ENCODE measurements at places on chromosomes 3 and 15.

- DNase-seq, result peak; percentile 71
Observed at GRCh38 chr3:4426782-4427344, 40.2 kb downstream of the SUMF1 start.

DNA sequence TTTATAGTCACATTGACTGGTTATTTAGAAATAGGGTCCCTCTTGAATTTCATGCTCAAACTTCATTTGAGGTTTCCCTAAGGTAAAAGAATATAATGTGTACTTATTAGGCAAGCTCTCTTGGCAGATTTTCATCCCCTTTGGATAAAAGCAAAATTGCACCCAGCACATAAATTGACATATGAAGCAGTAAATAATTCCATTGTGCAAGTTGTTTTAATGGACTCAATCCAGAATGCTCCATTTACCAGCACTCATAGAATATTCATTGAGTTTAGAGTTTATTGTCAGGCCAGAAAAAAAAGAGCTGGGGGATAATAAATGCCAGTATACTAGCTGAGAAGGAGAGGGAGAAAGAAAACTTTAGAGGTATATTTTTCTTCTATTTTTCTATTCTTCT lies 136.8 kb downstream of the TPRG1 start:
- DNase-seq, result no peak

DNA sequence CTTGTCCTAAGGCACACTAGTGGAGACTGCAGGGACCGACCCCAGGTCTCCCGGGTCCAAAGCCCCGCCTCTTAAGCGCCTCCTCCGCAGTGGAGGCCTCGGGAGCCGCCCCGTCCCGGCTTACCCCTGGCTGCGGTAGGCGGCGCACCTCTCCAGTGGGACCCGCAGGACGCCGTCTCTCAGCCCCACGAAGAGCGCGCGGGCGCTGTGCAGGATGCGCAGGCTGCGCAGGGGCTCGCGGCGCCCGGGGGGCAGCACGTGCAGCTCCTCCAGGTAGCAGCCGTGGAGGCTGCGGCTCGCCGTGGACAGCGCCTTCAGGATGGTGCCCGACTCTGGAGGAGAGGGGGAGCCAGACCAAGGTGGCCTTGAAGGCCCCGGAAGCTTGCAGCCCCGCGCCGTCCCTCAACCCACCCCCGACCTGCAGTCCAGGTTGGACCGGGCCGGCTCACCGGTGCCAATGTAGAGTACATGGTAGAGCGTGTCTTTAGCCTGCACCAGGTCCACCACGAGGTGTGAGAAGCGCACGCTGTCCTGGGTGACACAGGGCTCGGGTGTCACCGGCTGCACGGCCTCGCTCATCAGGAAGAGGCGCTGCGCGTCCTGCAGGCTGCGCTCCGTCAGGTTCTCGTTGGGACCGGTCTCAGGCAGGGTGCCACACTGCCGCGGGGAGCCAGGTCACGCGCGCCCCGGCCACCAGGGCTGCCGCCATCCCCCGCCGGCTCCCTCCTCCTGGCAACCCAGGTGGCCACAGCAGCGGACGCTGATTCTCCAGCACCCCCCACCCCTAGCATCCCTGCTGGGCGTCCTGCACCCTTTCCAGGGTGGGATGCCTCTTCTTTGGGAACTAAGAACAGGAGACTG lies 105.5 kb downstream of the SEMA5B start:
- no peak for DNase-seq

- DNase-seq, result no peak
Observed at GRCh38 chr15:98138910-98139309, 178.4 kb downstream of the ARRDC4 start.

GRCh38 chr3:56677286-56677685 lies 5.8 kb downstream of the TASOR start:
- DNase-seq, result no peak

GRCh38 chr3:124174910-124175874 lies 183.3 kb upstream of the ROPN1 start:
- no peak for DNase-seq

DNA sequence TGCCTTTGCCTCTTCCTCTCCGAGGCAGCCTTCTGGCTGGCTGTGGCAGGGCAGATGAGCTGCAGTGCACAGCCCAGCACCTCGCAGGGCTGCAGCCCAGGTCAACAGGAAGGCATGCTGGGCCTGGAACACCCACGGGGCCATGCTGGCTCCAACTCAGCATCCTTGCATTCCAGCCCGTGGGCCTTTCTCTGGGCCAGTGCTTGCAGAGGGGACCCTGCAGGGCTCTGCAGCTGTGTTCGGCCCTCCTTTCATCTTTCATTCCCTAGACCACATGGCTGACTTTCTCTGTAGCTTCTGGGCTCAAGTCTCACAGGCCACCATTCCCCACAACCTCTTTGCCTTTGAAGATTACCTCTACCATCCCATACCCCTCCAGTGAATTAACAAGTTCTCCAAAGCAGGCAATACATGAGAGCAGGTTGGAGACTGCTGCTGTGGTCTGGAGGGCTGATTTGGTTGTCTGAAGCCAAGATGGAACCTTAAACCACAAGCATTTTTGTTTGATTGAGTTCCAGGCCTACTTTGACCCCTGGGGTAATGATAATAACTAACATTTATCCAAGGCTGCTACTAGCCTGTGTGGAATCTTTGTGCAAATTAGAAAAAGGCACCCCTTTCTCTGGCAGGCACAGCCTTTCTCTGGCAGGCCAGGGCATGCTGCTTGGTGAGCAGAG lies 5.9 kb downstream of the FAM131A start:
- DNase-seq, result no peak

DNA sequence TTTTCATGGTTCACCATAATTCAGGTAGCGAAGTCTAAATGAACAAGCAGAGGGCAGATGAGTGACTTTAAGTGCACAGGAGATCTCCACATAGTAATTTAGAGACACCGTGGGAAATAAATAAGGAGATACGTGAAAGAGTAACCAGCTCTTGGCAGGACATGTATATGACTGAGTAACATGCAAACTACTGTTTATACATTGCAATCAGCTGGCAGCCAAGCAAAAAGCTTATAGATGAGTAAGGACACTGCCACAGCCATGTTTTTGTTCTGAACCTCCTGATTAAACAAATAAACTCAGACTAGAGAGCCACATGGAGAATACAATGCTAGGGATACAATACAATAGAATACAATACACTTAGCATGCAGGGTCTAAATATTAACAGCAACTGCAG lies 252.4 kb downstream of the FHIT start:
- no peak for DNase-seq

DNA sequence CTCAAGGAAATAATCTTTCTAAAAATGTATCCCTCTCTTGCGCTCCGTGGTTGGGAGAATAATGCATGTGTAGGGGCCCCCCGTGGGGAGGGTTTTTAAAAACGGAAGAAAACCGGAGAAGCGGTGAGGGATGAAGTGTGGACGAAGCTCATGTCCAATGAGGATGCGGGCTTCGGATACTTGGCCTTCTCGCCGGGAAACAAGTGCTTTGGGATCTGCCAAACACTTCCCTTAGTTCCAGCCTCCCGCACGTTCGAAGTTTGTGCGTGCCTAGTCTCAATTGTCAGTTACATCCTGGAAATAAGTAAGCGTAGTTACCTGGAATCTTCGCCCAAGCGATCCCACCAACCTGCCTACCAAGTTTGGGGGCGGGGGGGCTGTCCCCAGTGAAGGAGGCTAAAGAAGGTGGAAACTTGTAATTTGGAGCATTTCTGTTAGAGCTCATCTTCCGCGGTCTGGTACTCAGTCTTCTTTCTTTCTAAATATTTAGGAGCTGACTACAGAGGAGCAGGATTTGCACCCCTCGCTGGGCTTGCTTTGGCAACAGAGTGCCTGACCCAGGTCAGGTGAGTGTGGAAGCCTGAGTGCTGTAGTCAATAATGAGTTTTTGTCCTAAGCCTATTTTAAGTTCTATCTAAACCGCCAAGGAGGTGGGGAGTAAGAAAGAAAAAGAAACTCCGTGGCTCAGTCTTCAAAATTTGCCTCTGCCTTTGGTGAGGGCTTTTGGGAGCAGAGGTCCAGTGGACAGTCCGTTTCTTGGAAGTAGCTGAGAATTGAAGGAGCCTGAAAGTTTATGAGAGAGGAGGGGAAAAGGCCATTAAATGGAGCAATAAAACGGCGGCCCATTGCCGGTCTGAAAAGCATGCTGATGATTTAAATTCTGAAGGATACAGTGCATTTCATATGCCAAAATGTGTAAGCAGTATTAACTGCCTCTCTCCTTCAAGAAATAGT lies 1.1 kb downstream of the ITPR1 start:
- DNase-seq, result no peak

- DNase-seq, result no peak
Observed at GRCh38 chr3:16295298-16295890, 30.4 kb downstream of the OXNAD1 start.

GRCh38 chr3:177378168-177378567 lies 180.9 kb upstream of the TBL1XR1 start:
- no peak for DNase-seq

DNA sequence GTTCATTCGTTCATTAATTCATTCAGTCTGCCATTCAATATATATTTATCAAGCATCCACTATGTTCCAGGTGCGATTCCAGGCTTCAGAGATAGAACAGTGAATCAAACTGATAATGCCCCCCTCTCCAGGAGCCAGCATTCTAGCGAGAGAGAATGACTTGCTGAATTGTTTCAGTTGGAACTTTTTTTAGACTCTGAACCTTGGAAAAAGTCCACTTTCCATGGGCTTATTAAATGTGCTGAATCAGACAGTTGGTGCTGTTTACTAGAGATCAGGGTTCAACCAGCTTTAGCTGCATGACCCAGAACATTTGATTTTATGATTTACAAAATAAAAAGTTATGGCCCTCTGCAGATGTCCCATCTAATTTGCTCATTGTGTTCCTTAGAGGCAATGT lies 213.2 kb downstream of the THSD4 start:
- DNase-seq, result peak; percentile 44

DNA sequence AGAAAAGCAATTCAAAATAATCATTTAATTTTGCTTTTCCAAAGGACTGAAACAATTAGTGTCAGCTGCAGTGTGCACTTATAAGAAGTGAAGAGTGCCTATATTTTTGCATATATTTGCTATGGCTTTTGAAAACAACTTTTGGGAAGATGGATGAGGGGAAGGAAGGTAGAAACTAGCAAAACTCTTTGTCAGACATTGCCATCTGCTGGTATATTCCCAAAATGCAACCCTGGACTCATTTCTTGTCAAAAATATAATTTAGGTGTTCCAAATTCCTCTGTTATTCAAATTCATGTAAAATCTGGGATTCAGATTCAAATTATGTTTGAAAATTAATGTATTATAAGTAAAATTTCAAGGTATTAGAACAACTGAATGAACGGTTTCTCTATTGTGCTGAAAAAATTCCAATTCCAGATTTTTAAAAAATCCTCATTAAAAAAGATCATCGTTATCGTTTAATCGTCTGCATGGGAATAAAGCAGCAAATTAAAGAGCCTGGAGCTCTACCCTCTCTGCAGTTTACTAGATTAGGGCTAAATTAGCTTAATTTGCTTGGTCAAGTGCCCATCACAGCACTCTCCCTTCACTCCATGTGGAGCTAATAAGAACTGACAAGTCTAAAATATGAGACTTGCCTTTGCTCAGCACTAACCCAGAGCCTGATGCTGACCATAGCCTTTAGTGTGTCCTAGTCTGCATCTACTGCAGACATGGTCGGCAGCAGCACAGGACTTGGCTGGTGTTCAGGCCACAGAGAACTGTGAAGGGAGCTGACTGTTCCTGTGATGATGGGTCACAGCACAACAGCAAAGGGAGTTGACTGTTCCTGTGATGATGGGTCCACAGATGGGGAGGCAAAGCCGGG lies 67.9 kb upstream of the MITF start:
- no peak for DNase-seq

GRCh38 chr3:150727653-150728502 lies 24.2 kb upstream of the ERICH6 start:
- DNase-seq, result no peak

DNA sequence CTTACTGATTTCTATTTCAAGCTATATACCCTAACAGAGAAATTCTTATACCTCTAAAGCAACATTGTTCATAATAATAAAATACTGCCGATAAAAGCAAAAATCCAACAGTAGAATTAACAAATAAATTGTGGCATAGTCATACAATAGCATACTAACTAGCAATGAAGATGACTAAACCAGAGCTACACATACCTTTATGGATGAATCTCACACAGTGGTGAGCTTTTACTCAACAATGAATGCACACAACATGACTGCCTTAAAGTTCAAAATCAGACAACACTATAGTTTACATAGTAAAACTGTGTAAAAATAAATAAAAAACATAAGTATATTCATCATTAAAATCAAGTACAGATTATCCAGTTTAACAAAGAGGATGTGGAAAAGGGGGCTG lies 99.1 kb downstream of the NR1I2 start:
- DNase-seq, result no peak

- no peak for DNase-seq
Observed at GRCh38 chr3:97970956-97971620, 1.1 kb downstream of the RIOX2 start.

- DNase-seq, result no peak
Observed at GRCh38 chr15:67750371-67750770, 74.9 kb upstream of the SKOR1 start.

DNA sequence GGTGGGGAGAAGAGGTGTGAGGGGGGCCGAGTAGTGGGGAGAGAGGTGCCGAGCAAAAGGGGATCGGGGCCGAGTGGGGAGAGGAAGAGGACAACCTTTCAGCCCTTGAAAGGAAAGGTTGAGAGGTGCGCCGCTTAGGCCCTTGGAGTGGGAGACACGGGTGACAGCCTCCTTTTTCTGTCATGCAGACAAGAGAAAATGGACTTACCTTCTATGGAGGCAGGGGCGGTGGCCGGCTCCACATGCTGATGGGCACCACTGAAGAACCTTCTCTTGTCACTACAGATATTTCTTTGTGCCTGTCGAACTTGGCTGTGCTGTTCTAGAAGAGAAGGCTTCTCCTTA lies 421 bp downstream of the KLHL18 start:
- no peak for DNase-seq

DNA sequence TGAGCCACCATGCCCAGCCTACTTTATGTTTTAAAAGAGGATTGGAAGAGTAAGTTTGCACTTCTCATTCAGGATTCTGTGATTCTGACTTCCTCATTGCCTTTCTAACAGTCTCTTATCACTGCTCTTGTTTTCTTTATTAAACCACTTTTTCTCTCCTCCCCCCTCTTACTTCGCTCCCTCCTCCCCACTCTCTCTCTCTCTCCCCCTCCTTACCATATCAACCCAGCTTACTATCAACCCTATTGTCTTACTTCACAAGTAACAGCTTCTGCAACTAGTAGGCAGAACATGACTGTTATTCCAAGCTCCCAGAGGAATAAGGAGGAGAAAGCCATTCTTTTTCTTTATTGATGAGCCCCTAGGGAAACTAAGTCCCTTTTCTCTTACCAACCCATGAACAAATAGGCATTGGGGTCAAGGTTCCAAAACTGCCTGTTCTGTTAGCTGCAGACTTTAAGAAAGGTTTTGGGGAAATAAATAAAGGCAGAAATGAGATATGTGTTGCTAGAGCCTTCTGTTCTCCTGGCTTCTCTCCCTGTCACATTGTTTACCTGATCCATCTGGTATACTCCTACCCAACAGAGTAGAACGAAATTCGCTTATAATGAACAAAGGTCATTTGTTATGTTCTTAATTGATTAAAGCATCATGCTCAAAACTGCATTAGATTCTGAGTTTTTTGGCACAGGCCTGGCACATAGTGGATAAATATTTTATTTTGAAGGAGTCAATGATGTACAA lies 56.4 kb upstream of the RASGRP1 start:
- DNase-seq, result no peak
